Amygdala (tissue), 56 donors: ENCODE measurements at places on chromosomes 7 and 10.

GRCh38 chr7:113076703-113077102 lies 9.9 kb downstream of the GPR85 start:
- no peak for DNase-seq

GRCh38 chr7:68348401-68348800 lies 1249.9 kb upstream of the AUTS2 start:
- no peak for DNase-seq

GRCh38 chr10:132704008-132704814 lies 81.7 kb downstream of the NKX6-2 start:
- DNase-seq = no peak

DNA sequence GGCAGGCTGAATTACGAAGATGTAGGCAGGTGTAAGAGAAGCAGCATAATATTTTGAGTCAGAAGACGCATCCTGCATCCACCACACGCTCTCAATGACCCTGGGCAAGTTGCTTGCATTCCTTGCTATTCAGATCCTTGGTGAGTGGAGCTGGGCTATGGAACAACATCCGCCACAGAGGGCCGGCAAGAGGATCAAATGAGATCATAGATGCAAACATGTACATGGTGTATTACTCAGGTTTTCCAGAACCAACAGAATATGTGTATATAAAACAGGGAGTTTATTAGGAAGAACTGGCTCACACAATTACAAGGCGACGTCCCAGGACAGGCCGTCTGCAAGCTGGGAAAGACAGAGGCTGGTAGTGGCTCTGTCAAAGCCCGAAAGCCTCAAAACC lies 51.5 kb downstream of the ADAM12 start:
- DNase-seq = no peak

DNA sequence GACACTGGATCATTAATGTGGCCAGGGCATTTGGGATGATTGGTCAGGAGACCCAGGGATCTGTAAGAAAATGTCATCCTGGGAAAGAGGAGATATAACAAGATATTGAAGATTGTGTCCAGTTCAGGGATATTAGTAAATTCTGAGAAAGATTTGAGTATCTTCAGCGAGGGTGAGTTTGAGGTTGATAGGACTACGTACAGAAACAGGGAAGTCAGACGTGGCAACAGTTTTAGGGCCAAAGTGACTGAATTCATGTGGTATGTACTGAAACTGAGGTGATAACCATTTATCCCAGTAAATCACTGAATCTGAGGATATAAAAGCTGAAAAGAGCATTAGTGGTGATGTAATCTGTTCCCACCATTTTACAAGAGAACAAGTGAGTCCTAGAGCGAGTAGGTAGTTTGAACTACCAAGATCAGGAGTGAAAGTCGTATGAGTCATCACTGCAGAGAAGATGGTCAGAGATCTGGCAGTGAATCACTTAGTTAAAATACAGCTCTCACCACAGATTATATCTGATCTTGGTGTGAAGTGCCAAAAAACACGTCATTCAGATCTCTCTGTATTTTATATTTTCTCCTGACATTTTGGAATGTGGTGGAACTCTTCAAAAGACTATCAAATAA lies 220.5 kb downstream of the CDK14 start:
- DNase-seq = no peak

- no peak for DNase-seq
These were observed 129.1 kb upstream of the ANKRD1 start for GRCh38 chr10:91049988-91050360.

DNA sequence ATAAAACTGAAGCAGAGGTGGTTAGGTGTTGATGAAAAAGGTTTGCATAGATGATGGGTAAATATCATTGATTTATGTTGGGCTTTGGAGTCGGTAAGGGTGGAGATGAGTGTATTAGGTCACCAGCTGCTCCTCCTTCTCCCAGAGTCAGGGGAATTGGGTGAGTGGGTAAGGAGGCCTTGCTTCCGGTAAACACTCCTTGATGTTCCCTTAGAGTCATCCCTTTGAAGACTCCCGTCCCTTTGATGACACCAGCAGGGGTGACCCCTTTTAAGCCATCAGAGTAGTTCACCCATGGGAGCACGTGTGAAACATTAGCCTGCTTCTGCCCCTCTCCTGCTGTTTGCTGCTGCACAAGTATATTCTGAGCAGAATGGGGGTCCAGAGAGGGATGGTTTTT lies 92.2 kb upstream of the DKK1 start:
- no peak for DNase-seq

DNA sequence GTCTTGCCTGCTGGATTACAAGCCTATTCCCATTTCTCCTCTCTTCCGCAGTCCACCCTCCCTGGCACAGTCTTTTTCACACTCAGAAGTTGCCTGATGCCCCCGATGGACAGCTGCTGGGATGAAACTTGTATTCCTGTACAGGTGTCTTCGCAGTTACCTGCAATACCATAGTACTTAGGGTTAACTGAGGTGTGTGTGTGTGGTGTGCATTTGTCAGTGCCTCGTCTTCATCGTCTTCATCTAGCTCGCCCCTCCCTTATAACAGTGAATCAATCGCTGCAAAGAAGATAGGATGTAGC lies 11.0 kb downstream of the NXPH1 start:
- no peak for DNase-seq

DNA sequence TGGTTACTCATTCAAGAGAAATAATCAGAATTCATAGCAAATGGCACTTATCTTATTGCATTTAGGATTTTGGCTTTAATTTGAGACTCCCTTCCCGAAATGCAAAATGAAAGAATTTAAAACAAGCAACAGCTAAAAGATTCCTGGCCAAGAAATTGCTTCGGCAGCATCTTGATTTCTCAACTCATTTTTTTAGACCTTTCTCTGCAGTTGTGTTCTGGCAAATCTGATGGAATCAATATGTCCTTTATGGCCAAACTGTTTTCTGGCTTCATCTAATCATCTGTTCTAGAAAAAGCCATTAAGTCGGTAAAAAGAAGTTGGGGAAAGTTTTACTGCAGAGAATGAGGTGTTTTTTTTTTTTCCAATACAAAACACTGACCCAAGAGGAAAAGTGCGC lies 172.1 kb downstream of the SLC16A9 start:
- DNase-seq = no peak

DNA sequence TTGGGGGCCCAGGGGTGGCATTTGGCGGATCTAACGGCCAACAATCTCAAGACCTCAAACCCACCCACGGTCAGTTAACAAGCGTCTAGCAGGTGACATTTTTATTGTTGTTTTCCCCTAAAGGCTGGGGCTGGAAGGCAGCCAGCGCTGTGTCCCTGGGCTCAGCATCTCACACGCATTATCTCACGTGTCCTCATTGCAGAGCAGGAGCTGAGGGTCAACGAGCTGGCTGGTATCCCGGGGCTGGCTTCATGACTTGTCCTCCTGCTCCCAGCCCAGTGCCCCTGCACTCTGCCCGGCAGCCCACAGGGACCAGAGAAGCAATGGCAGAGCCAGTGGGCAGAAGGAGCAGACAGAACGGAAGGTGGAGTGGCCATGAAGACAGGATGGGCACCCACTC lies 54.4 kb upstream of the TMEM273 start:
- no peak for DNase-seq

GRCh38 chr7:132095111-132095765 lies 481.0 kb downstream of the PLXNA4 start:
- no peak for DNase-seq

GRCh38 chr10:19077276-19077675 lies 28.7 kb downstream of the MALRD1 start:
- DNase-seq = no peak

DNA sequence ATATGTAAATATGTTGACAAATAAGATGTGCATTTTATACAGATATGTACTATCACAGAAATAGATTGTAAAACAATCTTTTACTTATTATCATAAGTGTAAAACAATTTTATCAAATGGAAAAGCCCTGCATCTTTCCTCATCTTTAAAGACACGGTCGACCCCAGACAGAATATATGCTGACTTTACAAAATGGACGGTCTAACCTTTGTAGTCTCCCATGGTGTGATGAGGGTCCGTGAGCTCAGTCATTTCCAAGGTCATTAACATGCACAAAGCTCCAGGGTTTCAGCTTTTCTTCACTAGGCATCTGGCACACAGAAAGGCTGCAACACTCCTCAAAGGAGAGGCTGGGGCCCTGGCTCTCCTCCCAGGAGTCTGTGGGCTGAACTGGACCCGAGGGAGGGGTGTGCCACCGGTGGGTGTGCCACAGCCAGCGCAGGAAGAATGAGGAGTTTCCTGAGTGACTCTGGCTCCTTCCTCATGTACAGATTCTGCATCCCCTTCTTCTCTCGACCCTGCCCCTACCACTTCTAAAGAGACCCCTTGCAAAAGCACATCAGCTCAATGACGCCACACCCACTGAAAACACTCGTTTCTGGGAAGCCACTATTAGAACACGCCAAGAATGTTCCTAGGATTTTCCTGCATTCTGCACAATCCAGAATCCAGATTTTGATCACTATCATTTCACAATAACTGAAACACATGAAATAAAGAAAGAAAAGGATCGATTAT lies 26.2 kb upstream of the ABLIM1 start:
- DNase-seq = peak; percentile 72

DNA sequence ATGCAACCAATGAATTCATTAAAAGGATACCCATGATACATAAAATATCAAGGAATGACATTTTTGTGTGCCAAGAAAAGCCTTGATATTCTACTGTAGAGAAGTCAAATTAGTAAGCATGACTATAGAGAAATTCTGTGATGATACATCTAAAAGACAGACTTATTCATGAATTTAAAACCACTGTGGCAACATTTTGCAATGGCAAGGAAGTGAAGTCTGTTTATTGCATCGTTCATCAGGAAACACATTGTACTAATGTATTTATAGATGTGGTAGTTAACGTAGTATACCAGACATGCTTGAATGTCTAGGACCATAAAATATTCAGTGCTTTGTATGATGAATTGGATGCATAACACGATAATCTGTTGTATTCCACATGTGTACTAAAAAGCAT lies 9.3 kb upstream of the CLEC5A start:
- DNase-seq = no peak

DNA sequence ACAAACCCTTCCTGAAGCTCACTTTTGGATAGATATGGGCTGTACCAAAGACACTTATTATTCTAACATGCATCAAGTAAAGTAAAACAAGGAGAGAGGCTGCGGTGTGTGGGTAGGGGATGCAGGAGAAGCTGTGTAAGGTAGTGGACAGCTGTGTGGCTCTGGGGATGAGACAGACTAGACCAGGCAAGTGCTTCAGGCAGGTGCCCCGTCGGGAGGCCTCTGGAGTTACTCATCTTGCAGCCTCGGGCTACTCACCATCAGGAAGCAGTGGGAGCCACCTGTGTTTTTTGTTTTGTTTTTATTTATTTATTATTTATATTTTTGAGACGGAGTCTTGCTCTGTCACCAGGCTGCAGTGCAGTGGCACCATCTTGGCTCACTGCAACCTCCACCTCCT lies 49.3 kb upstream of the NCAPG2 start:
- DNase-seq = no peak

DNA sequence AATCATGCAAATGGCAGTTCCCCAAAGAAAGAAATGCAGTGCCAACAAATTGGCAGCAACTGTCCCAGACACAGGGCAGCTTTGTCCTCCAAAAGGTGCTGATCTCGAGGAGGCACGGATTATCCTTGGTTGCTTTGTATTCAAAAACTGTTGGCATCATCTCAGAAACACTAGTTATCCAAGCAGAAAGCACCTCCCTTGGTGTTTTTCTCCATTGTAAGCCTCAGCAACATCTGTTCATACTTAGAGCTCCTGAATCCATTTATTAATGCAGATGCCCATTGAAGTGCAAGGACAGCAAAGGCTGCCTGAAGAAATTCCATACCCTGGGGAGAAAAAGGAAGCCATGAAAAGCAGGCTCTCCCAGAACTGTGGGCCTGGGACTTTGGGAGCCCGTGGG lies 1.1 kb upstream of the NPS start:
- no peak for DNase-seq

GRCh38 chr7:39838326-39838725 lies 111.7 kb upstream of the CDK13 start:
- no peak for DNase-seq

DNA sequence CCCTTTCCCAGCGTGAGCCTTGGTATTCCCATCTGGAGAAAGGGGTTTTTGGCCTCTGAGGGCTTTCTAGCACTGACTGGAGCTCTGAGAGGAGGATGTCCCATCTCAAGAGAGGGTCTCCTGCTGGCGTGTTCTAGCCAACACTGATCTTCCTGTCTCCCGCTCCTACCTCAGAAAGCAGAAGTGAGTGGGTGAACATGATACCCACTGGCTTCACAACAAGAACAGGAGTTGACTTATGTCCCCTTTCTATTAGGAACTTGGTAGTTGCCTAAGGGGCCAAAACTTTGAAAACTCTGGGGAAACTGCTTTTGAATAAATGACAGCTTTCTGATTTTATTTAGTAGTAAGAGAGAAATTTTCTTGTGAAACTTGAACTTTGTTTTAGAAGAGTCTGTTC lies 113.1 kb upstream of the ADCY1 start:
- DNase-seq = no peak

DNA sequence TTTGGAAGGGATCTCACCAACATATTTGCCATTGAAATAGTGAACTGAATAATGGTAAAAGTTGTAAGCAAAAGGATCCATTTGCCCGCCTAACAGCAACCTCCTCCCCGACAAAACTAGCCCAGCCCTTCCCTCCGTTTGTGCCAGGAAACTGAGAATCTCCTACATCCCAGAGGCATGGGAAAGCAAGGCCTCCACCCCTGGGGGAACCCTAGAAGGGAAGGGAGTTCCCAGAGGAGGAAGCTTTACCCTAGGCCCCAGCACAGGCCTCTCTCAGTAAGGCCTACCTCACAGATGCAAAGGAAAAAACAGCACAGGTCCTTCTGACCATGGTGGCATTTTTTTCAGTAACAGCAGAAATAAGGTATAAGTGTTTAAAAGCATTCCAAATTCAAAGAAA lies 229.7 kb downstream of the ELMO1 start:
- DNase-seq = no peak

- DNase-seq = no peak
These were observed 75.3 kb downstream of the HIBADH start for GRCh38 chr7:27587429-27587828.

GRCh38 chr10:63521416-63522276 lies 445 bp downstream of the REEP3 start:
- peak; percentile 72 for DNase-seq

DNA sequence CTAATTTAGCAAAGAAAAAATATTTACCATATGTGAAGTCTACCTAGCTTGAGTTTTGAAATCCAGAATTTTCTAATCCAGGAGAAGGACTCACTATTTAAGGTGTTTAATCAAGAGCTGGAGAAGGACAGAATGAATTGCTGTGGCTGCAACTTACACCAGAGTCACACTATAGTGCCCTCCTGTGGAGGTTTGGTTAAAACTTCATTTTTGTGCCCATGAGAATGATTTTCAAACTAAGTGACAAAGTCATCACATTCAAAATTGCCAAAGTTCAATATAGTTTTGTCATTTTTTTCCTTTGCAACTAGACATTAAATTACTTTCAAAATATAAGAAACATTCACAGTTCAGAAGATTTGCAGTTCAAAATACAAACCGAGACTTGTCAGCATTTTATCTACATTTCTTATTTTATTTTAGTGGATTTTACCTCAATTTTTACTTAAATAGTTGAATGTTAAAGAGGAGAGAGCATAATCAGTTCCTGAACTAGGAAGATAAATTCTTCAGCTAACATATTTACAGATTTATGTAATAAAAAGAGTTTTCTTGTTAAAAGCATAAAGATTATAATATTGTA lies 70.7 kb downstream of the CABCOCO1 start:
- no peak for DNase-seq
